ENCODE measurements at places on chromosomes 12 and 14.

- DNase-seq: no peak
These were observed 74.8 kb downstream of the PAPOLA start for GRCh38 chr14:96576937-96577336.

DNA sequence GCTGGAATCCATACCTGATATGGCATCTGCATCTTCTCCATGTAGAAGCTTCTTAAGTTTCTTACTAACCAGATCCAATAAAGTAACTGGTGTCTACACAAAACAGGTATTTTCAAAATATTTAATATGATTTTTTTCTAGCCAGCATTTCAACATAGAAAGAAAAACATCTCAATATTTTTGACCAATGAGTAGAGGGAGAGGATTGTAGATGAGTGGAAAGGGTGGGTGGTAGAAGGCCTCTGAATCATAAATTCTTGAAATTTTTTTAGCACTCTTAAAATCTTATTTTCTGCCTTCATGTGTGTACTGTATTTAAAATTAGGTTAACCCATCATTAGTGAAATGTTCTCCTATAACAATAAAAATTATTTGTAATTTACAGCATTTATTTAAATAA is 18.0 kb downstream of the DEPDC4 start:
- no peak for DNase-seq

- DNase-seq: no peak
These were observed 386 bp downstream of the DGKA start for GRCh38 chr12:55931317-55931779.

GRCh38 chr14:90658541-90658967 is 157.7 kb downstream of the TTC7B start:
- peak; percentile 77 for DNase-seq

DNA sequence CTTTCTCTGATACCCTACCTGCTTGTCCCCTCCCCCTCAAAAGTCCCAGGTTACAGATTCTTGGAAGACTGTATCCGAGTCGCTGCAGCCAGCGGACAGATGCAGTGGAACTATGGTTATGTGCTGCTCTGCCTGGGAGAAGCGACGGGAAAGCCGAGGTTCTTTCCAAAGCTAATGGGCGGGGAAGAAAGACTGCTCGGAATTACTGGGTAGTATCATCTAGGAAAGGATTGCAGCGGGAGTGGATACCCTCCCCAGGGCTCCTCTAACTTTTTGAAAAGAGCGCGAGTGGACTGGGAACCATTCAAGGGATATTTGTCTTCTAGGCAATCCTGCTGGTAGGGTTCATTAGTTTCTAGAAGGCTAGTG is 1.4 kb downstream of the PTHLH start:
- no peak for DNase-seq

- peak; percentile 8 for DNase-seq
These were observed 87.1 kb downstream of the VEZT start for GRCh38 chr12:95304673-95305198.

DNA sequence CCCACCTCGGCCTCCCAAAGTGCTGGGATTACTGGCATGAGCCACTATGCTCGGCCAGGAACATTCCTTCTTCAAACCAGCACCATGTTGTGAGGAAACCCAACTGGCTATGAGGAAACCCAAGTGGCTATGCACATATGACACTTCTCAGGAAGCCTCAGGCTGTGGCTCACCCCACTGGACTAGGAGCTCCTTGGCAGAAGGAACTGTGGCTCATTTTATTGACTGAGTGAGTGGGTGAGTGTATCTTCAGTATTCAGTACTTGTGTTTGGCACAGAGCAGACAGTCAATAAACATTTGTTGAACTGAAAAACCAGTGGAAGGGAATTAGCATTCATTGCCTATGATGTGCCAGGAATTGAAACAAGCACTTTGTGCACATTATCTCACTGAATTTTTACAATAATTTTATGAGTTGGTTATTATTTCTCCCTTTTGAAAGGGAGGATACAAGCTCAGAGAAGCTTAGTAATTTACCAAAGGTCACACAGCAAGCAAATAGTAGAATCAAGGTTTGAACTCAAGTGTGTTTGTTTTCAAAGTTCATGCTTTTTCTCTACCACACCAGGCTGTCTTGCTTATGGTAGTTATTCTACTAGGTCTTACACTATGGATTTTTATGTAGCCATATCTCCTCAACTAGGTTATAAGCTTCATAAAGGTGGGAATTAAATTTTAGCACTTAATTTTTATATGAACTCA is 121.6 kb downstream of the VEZT start:
- no peak for DNase-seq

DNA sequence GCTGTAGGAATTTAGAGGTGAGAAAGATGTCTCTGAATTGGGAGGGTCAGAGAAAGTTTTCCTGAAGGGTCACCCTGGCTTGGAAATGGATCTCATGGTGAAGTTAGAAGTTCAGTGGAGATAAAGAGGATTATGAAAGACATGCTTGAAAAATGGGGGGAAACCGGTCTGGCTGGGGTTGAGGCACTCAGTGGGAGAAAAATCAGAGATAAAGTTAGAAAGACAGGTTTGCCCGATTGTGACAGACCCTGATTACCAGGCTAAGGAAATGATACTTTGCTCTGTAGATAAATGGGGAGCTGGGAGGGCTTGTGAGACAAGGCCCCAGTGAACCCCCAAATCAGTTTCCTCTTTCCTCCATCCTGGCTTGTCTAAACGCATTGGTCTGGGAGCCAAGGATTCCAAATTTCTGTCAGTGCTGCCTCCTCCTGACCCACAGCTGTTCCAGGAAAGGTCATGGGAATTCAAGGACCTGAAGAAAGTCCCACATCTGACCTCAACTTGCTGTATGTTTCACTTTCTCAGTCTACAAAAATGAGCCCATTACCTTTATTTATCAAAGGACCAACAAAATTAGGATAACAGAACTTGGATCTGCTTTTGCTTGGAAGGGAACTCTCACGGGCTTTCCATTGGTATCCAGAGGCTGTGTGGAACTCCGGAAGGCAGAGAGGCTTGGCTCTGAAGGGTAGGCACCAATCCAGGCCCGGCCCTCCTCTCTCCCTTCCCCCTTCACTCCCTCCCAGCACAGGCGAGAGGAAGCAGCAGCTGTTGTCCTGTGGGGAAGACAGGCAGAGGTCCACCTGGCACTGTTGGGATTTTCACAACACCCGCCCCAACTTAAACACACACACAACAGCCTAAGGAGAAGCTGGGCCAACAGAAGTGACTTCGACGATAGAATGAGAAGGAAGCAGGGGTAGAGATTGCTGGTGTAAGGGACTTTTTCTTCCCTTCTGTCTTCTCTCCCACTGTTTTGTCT is 3.4 kb upstream of the RNASE7 start:
- DNase-seq: no peak

- peak; percentile 80 for DNase-seq
These were observed 60.0 kb upstream of the FBXO33 start for GRCh38 chr14:39492267-39492666.

DNA sequence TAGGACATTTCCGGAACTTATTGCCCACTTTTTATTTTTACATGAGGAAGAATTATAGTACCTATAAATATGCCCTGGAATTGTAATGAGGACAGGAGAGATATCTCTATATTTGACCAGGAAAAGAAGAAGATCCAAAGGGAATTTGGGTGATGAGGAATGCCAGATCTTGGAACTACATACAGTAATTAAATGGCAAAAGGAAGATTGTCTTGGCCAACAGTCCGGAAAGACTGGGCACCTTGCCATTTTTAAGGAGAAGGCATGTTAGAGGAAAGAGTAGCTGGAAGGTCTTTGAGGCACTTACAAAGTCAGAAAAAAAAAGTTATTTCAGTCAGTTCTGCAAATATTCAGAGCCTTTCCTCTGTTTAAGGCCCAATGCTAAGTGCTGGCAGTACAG is 616.4 kb downstream of the MED13L start:
- DNase-seq: peak; percentile 8

GRCh38 chr14:72651081-72651480 is 242.8 kb downstream of the DPF3 start:
- DNase-seq: no peak

GRCh38 chr14:60350366-60350720 is 101.3 kb downstream of the PPM1A start:
- DNase-seq: no peak

GRCh38 chr12:97616946-97617345 is 154.3 kb downstream of the RMST start:
- DNase-seq: no peak

- no peak for DNase-seq
These were observed 63.5 kb upstream of the PPM1H start for GRCh38 chr12:62998454-62998853.

DNA sequence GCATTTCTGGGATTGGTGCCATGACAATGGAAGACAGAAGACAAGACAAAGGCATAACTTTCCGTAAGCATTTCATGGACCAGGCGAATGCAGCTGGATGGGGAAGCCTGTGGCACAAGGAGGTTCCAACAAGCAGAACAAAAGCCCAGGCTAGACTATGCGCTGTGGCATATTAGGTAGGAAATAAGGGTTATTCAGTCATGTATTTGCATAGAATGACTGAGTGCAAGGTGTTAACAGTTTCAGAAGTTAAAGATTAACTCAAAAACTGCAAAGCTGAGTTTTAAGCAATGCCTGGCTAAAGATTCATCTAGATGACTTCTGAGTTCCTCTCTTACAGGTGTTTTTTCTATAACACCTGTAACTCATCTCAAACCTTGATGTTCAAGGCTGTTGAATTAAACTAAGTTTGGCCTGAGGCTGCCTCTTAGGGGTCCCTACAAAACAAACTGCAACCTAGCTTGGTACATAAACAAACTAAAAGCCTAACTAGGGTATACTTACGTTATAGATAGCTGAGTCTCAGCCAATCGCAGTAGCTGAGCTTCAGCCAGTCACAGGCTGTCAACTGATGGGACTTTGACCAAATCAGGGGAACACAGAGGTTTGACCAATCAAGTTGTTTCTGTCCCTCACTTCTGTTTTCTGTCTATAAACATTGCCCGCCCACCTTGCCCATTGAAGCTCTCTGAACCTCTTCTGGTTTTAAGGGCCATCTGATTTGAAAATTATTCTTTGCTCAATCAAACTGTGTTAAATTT is 52.2 kb upstream of the PLBD1 start:
- no peak for DNase-seq

DNA sequence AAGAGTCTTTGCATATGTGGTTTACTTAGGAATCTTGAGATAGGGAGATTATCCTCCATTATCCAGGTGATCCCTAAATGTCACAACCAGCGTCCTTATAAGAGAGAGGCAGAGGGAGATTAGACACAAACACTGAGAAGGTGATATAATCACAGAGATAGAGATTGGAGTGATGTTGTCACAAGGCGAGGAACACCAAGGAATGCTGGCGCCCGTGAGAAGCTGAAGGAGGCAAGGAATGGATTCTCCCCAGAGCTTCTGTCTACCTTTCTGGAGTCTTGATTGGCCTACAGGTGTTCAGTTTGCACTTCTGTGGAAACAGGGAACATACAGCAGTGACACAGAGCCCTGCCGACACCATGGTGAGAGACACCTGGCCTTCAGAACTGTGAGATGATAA is 101.6 kb downstream of the ANO4 start:
- DNase-seq: no peak

DNA sequence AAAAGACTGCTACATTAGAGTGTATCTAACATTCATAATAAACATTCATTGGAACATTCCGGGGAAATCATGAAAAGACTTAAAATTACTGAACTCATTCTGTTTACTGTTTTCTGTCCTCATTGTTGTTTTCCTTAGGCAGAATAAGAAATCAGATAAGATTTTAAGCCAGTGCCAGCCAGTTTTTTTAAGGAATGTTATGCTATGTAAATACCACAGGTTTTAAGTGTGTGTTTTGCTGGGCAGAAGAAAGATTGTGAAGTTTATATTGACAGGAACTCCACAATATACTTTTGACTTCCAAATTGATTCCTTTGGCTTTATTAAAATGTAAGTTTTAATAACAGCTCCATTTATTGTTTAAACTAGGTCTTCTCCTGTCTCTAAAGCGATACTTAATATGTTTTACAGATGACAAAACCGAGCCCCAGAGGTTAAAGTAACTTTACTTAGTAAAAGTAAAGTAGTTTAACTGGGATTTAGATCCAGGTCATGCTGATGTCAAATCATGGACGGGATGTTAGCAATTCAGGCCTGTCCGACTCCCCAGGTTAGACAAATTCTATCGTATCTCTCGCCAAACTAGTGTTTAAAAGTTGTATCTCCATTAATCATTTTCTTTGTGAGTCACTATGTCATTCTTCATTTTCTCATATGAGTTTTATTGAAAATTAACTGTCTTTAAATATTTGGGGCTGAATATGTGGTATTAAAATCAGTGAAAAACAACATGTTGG is 1.7 kb downstream of the LARP4 start:
- DNase-seq: no peak

DNA sequence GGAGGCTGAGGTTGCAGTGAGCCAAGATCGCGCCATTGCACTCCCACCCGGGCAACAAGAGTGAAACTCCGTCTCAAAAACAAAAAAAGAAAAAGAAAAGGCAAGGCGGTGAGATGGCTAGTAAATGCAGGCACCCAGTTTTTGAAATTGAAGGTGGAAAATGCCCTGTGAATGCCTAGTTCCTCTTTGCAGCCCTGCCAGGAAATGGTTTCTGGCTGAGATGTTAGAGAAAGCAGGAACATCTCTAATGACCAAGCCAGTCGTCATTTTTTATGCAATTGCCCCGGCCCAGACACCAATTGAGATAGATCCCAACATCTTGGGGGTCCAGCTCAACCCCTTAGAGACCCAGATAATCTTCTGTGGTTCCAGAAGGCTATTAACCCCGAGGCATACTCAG is 17.0 kb downstream of the SLC8A3 start:
- no peak for DNase-seq

GRCh38 chr12:110590806-110591326 is 7.7 kb upstream of the PPTC7 start:
- no peak for DNase-seq

DNA sequence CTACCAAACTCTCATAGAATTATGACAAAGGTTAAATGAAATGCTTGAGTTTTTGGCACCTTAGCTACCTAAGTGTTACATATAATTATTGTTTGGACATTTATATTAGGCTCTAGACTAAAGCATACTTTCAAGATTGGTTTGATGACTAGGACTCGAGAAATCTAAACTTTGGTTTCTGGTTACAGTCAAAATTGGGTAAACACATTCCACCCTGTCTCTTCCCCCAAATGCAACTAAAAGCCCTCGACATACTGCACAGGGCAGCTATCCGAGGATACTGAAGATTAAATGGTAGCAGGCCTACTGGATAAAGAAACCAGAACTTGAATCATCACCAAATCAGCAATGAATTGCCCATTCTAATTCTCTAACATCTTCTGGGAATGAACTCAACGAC is 369.1 kb downstream of the PRKD1 start:
- DNase-seq: peak; percentile 8
